CMK (cell line): ENCODE measurements at places on chromosomes 3 and 15.
A peak's percentile ranks its signal among the peaks of the same experiment; 100 is the strongest.

GRCh38 chr3:117645561-117646242 lies 936.1 kb downstream of the TUSC7 start:
- no peak for DNase-seq

GRCh38 chr3:66465034-66465433 lies 35.8 kb downstream of the LRIG1 start:
- no peak for DNase-seq

DNA sequence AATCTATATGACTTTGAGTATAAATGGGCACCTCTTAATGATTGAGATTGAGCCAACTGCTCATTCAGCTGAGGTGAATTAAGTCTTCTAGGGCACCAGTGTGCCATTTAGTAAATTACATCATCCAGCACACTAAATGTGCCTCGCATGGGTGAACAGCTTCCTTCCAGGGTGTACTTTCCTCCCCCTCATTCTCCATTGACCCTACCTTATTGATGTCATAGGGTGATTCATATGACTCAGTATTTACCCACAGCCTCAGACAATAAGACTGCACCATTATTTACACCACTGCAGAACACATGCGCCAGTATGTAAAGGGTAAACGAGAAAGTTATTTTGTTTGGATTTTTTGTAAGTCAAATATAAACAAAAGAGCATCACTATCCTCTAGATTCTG lies 185.2 kb upstream of the ARL6 start:
- no peak for DNase-seq

DNA sequence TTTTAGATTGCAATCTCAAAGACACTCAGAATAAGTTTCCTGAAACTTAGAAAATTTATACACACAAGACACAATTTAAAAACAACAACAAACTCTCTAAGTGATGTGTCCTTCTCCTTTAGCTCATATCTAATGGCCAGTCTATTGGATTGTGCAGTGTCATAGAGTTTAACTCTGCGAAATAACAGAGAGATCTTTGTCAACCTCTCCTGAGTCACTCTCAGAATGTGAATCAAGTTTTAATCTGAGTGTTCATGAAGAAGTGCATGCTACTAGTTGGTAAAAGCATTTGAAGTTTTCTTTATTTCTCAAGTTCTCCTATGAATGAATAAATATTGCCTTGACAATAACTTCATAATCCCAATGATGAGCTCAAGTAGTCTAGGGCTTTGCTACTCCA lies 284.5 kb upstream of the DNAJC19 start:
- no peak for DNase-seq

- no peak for DNase-seq
These were observed 51.5 kb upstream of the CFAP20DC start for GRCh38 chr3:59101231-59101736.

DNA sequence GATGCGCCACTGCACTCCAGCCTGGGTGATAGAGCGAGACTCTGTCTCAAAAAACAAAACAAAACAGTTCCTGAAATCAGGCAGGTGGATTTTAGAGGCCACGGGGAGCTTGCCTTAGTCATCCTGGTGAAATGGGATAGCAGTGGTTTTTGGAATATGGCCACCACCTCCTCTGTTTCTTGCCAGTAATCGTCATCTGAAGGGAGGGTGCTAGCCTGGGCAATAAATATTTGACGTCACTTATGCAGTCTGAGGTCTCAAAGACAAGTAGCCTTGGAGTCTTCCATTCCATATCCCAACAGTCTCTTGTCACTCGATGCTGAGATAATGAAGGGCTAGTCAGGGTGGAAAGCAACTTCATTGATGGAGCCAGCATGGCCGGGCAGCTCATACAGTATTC lies 55.2 kb downstream of the KCNAB1 start:
- no peak for DNase-seq

DNA sequence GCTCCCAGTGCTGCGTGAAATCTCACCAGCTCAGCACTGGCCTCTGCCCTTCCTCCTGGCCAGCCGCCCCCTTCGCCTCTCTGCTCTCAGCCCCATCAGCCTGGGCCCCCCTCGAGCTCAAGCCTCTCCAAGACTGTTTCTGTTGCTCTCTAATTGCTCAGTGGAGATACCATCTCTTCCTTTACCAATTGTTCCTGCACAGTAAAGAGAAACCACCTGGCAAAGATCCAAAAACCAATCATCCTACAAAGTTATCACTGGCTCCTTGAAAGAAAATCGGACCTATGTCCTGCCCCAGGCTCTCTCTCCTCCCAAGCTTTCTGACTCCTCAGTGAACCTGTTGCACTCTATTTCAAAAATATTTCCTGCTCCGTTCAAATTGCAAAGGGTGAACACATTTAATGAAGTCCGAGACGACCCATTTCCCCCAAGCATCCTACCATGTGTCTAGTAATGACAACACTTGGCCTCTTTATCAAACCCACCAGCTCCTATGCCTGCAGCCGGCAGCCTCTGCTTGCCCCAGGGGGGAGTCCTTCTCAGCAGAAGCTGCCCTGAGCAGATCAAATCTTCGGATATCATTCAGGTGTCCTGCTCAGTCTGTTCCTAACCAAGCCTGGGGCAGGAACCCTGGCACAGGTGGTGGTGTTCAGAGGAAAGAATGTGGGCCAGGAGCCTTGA lies 53.7 kb upstream of the FAM174B start:
- DNase-seq = no peak

DNA sequence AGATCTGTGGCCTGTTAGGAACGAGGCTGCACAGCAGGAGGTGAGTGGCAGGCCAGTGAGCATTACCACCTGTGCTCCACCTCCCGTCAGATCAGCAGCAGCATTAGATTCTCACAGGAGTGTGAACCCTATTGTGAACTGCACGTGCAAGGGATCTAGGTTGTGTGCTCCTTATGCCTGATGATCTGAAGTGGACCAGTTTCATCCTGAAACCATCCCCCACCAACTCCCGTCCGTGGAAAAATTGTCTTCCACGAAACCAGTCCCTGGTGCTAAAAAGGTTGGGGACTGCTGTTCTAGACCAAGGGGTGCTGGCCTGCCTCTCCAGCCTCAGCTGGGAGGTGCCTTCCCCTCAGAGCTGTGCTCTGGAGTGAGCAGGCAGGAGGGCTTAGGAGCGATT lies 61.4 kb downstream of the RPLP1 start:
- DNase-seq = no peak

- DNase-seq = no peak
These were observed 8.4 kb upstream of the NMB start for GRCh38 chr15:84666373-84666772.

GRCh38 chr3:133492159-133492741 lies 81.2 kb upstream of the CDV3 start:
- DNase-seq = no peak

GRCh38 chr3:96803870-96804269 lies 10.5 kb upstream of the EPHA6 start:
- DNase-seq = no peak

DNA sequence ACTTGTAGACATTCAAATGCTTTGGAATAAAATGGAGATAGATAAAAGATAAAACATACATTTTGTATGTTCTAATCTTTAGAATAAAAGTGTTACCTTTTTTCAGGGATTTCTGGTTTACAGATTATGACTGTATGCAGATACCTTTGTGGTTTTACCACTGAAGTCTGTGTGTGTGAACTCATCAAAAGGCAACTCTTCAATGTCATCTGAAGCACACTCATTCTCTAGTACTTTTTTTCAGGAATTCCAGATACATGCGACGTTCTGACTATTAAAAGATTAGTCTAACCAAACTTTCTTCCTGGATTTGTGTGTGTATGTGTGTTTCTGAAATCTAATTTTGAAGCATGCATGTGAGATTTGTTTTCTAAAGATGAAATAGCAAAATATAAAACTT lies 188.6 kb downstream of the NLGN1 start:
- no peak for DNase-seq

DNA sequence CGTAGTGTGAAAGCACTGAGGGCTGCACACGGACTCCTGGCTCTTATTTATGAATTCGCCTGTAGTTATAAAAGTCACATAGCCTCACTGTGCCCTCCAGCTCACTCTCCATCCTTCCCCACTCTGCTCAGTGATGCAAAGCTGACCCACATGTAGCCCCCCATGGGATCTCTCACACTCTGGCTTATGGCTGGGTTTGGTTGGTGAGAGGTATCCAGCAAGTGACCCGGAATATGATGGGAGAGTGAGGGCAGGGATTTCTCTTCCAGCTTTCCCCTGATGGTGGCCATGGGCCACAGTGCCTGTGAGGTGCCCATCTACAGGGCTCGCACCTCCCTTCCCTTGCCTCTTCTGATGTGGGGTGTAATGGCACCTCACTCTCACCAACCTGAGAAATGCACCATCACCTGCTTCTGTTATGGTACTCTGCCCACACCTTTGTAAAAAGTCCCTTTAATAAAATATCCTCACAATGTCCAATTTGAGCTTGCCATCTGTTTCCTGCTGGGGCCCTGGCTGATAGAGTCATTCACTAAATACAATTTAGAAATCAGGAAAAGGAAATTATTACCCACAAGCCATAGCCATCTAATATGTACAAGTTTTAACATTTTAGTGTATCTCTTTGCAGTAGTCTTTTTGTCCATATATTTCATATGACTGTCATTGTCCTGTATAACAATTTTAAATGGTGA lies 93.6 kb downstream of the SCN11A start:
- DNase-seq = no peak

DNA sequence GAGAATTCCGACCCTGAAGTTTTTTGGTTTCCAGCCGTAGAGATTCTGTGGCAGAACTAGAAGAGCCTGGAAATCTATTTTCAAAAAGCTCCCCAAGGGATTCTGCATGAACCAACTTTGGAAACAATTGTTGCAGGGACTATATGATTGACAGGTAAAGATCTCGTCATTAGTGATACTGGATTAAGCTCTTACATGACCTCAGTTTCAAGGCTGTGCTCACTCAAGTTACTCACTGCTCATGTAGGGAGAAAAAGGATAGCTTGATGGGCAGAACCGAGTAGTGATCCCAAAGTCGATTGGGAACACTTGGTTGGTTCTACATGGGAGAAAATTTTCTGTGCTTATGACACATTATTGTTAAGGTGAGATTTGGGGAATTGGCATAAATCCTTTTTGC lies 142.3 kb upstream of the RASGRP1 start:
- no peak for DNase-seq

DNA sequence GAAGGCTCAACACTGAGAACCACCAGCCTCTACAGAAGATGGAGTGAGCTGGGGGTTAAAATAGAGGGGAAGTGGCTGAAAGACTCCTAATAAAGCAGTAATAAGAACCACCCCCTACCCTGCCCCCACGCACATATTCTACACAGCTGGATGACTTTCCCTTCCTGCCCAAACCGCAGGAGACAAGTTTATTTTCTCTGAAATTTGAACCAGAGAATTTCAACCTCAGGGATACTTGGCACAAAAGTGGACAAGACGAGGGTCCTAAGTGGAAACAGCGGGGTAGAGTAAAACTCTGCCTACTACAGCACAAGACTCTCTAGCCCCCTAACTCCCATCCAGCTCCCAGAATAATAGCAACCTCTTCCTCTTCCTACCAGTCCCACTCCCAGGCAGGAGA lies 28.4 kb downstream of the USF3 start:
- DNase-seq = peak; percentile 22

- DNase-seq = no peak
These were observed 241.6 kb downstream of the KCNMB2 start for GRCh38 chr3:178777718-178778411.
